Stimulated activated naive CD4-positive, alpha-beta T cell (primary cell): ENCODE measurements at places on chromosomes 2 and 18.

- DNase-seq: no peak
These were observed 15.4 kb downstream of the TNS1 start for GRCh38 chr2:217987391-217987790.

DNA sequence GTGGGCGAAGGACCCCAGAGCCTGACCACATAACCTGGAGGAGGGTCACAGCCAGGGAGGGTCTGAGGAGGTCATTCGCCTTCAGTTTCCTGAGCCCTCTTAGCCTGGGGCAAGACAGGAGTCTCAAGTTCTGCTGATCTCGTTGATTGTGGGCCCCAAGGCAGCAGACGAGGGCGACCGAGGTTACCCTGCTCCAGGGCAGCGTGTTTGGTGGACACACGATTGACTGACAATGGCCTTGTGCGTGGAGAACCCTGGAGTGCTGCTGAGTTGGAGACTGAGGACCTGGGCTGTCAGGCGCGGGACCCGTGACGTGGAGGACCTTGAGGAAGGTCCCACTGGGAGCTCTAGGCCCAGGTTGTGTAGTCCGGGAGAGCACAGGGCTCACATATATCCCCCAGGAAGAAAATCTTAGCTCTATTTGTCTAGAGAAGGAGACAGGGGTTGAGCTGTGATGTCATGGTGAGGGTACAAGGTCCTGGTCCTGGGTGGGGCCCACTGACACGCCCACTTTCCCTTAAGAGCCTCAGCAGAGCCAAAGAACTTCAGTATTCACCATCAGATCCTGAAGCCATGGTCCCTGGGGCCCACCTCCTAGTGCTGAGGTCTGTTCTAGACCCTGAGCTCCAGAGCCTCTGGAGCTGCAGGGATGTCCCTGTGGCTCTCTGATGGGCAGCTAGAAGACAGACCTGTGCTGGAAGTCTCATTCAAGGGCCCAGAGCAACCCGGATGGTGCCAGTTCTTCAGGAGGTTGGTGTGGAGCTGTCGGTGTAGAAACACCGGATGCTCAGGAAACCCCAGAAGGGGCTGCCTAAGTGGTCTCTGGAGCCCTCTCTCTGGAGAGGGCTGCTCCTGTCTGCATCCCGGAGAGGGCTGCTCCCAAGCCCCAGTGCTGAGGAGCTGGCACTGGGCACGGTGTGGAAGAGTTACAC is 53.1 kb downstream of the DYSF start:
- DNase-seq: no peak

GRCh38 chr2:45818591-45818990 is 167.1 kb downstream of the PRKCE start:
- no peak for DNase-seq

GRCh38 chr18:1019191-1019590 is 114.5 kb downstream of the ADCYAP1 start:
- no peak for DNase-seq

DNA sequence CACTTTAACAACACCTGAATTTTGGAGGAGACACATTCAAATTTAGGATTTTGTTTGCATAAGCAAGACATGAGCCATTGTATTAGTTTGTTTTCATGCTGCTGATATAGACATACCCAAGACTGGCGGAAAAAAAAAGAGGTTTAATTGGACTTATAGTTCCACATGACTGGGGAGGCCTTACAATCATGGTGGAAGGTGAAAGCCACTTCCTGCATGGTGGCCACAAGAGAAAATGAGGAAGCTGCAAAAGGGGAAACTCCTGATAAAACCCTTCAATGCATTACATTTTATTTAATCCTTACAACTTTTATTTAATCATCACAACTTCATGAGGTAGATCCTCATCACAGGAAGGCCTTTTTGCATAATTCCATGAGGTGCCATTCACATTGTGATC is 242.0 kb upstream of the STON1 start:
- DNase-seq: no peak

GRCh38 chr2:241866790-241867645 is 2.5 kb upstream of the RTP5 start:
- no peak for DNase-seq

- DNase-seq: no peak
These were observed 54.2 kb downstream of the DIPK1C start for GRCh38 chr18:74402806-74403433.

DNA sequence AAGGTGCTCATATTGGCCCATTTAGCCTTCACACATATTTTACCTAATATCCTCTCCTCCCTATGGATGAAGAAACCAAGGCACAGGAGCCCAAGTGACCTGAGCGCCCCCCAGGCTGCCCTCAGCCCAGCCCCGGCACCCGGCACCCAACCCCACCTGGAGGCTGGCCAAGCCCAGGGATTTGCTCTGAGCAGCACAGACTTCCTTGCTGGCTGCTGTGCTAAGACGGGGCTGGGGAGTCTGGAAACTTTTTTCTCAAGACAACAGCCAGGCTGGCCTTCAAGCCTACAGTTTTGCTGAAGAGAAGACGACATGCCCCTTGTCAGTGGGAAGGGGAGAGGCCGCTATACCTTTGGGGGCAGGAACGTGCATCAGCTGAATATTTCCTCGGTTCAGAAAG is 52.7 kb upstream of the LAMA1 start:
- DNase-seq: no peak

DNA sequence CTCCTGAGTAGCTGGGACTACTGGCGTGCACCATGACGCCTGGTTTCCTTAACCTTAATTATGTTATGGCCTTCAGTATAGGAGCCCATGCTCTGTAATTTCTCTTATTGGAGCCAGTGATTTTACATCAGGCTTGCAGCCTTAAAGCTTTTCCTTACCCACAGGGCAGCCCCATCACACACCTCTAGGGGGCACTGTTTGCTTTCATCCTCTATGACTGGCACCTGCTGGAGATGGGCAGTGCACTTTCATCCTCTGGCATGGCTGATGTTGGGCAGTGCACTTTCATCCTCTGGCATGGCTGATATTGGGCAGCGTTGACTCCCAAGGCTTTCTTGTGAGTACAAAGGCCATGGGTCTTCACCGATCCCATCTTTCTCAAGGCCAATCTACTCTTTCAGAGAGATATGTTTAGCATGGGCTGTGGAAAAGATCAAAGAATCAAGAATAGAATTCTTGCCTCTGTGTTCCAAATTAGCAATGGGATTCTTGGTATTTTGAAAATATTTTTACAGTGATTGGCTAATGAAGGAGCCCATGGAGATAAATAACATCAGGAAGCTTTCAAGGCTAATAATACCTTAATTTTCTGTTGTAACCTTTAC is 80.7 kb upstream of the MEX3C start:
- no peak for DNase-seq

- no peak for DNase-seq
These were observed 577.3 kb downstream of the EPHA4 start for GRCh38 chr2:220994846-220995245.

DNA sequence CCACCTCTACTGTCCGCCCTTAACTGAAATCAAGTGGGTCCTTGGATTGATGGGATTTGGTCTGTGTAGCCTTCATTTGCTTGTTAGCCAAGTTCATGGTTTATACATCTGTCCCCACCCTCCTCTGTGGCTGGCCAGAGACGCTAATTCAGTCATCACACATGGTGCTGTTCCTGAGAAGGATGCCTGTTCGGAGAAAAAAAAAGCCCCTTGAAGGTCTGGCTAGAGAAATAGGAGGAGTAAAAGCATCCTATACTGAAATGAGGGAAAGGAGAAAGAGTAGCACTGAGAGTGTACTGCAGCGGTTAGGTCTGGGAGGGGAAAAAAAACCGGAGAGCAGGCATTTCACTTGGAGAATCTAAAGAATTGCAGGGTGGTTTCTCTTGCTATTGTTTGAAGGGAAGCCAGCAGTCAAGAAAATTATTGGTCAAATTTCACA is 180.6 kb upstream of the EPAS1 start:
- no peak for DNase-seq

- DNase-seq: no peak
These were observed 26.1 kb upstream of the OTOF start for GRCh38 chr2:26504002-26504401.

- DNase-seq: no peak
These were observed 77.2 kb downstream of the TCF4 start for GRCh38 chr18:55510809-55511208.

DNA sequence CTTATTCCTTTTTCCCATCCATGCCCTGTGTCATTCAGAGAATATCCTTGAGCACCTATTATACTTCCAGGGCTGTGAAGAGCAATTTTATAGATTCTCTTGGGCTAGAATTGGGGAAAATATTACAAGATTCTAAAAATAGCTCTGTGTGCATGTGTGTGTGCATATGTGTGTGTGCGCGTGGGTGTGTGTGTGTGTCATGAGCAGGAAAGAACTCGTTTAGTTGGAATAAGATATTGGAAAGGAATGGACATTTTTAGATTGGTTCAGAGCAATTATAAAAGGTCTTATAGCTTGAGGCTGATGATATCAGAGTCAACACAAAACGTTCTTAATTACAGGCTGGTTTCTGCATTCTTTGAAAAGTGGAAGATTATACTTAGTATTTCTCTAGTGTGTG is 212.1 kb upstream of the COPS8 start:
- no peak for DNase-seq

GRCh38 chr18:57445488-57446319 is 10.5 kb downstream of the ONECUT2 start:
- DNase-seq: no peak

DNA sequence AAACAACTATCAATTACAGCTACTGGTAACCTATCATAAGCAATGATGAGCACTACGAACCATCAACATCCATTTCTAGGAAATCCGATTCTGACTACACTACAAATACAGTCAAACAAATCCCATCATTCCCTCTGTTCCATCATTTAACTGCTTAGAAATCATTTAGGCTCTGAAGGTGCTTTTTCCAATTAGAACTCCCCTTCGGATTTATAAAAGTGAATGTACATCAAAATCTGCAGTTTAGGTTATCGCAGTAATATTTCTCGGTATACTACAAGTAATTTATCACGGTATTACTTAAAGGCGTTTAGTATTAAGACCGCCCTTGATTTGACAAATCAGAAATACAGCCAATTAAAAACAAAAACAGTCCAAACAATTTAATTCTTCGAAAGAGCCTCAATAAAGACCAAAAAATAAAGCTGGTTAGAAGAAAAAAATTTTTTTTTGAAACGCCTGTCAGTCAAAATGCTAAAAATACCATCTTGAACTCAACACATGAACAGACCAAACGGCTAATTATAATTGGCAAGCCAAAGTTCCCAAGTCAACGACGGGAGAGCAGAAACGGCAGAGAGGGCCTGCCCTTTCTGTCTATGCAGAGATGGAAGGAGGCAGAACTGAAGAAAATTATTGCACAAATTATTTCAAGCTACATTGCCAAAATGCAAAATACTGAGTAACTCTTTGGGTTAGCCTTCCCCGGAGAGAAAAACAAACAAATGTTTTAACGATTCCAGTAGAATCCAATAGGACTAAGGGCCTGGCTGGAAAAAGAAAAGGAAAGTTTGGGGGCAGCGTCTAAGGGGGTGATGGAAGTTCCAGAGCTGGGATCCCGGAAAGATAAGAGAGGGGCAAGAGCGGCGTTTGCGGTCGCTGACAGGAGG is 1.2 kb downstream of the VPS54 start:
- DNase-seq: no peak

GRCh38 chr2:145022666-145023333 is 502.9 kb upstream of the ZEB2 start:
- no peak for DNase-seq

GRCh38 chr2:75311993-75312392 is 112.7 kb upstream of the TACR1 start:
- no peak for DNase-seq

- no peak for DNase-seq
These were observed 211.7 kb downstream of the CLIP4 start for GRCh38 chr2:29326926-29327325.

DNA sequence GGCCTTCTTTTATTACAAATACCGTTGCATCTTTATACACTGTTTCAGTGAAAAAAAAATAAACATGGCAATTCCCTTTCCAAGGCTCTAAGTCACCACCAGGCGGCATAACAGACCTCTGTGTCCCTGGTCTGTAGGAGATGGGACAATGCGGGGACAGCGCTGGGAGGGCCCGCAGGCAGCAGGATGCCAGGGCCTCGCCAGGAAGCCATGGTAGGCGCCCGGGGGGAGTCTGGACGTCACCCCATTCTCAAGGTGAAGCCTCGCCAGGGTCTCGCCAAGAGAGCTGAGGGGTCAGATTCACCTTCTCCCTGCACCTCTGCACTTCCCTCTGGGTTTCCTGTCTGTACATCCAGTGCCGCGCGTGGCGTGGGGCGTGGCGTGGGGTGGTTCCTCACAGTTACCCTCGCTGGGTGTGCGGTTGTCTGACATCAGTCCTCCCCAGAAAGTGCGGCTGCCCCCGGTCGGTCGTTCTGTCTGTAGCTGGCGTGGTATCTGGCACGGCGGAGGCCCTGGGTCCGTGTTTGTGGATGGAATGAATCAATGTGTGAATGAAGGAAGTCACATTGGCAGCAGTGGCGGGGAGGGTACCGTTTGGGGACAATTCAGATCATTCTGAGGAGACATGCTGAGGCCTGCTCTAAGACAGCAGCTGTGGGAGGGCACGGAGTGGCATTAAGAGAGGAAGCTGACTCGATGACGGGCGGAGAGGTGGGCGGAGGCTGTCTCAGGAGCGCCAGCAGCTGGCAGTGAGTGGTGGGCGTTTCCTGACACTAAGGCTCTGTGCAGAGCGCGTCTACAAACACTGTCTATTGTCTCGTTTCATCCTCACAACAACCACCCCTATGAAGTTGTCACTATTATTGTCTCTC is 46.0 kb downstream of the LRRFIP1 start:
- peak; percentile 91 for DNase-seq

GRCh38 chr2:48080534-48081316 is 174.4 kb upstream of the FBXO11 start:
- no peak for DNase-seq

DNA sequence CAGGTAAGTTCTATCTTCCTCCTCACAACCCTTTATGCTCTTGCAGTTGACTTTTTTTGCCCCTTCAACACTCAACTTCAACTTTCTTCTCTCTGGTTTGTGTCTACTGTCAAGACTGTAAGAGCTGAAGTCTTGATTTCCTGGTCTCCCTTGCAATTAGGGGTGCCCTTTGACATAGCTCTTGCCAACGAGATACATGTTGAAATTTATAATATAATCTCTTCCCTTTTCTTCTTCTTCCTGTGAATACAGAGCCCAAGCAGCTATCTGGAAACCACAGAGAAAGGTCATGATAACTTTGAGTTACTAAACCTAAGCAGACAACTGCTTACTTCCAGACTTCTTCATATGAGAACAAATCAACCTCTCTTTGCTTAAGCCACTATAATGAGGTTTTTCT is 163.5 kb downstream of the MC4R start:
- DNase-seq: no peak
